Pons (tissue), 1 donor: ENCODE measurements at places on chromosomes 6 and 20.

GRCh38 chr6:159172091-159172491 lies 2.9 kb downstream of the FNDC1 start:
- no peak for DNase-seq

DNA sequence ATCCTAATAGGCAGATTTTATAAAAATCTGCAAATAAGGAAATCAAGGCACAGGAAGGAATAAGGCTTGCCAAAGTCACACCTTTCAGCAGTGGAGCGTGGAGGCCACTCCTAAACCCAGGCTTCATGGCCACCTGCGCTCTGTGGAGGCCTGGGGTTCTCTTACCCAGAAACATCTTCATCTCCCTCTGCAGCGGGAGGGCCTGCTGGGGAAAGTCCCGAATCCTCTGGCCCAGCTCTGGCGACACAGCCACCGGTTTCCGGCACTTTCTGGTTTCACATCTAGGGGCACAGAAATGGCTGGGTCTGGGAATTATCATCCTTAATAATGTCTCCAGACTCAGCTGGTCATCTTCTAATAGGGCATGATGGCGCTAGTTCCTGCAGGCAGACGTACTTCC lies 4.2 kb downstream of the TRIM10 start:
- no peak for DNase-seq

DNA sequence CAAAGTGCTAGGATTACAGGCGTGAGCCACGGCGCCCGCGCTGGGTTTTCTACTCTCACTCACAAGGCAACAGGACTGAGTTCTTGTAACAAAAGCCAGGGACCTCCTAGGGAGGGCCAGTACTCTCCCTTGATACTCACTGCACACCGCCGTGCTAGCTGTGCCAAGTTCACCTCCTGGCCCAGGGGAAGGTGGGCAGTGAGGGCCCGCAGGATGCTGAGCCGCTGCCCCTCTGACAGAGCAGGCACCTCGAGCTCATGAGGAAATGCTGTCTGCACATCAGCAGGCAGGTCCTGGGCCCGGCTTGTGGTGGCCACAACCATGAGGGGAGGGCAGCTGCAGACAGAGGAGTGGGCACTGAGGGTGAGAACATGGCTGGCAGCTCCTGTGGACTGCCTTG lies 6.7 kb downstream of the GNMT start:
- no peak for DNase-seq

DNA sequence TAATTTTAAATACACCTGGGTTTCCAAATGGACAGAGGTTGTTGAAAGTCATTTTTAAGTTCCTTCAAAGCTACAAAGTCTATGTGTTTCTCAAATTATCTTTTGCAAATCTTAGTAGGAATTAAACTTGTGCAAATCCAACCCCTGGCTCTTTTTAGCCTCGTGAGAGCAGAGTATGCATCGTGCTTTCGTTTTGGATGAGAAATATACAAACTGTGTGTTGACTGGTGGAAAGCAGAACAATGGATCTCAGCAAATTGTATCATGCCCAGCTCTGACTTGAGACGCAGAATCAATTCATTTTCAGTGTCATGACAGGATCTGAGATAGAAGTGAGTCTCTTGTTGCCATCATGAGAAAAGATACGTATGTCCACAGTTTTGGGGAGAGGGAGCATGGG lies 542.4 kb upstream of the FLRT3 start:
- DNase-seq, result peak; percentile 35

- DNase-seq, result no peak
Measured at GRCh38 chr6:22612236-22612635, 42.9 kb downstream of the HDGFL1 start.

DNA sequence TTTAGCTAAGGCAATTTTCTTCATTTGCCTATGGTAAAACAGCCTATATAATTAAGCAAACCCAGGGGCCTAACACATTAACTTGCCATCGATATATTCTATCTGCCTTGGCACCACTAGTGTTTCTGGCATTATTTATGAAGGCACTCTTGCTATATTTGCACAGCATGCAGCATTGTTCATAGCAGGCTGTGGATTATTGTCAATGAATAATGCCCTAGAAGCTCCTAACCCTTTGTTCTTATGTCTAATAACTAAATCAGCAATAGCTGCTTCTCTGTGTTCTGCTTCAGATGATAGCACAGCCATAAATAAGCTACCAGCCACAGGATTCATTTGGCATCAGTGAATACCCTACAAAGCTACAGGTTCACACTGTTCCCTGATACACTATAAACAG lies 254.8 kb upstream of the STXBP5 start:
- DNase-seq, result no peak

- peak; percentile 17 for DNase-seq
Measured at GRCh38 chr6:144149894-144150709, at the start of gene STX11. STX11 (plus strand) TSS chr6:144150517; CDS start chr6:144186628, 36,111 bp downstream.

DNA sequence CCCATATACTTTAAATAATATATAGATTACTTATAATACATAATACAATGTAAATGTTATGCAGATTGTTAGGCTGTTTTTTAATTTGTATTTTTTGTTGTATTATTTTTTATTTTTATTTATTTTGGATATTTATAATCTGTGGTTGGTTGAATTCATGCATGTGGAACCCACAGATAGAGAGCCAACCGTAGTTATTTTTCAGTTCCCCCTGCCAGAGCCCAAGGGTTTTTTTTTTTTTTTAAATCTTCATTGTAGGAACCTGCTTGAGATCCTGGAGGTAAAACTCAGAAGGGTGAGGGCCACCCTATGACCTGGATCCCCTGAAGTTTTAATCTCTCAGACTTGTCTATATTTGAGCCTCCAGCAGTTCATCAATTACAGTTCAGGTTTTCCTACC lies 133.2 kb downstream of the B3GAT2 start:
- DNase-seq, result no peak

DNA sequence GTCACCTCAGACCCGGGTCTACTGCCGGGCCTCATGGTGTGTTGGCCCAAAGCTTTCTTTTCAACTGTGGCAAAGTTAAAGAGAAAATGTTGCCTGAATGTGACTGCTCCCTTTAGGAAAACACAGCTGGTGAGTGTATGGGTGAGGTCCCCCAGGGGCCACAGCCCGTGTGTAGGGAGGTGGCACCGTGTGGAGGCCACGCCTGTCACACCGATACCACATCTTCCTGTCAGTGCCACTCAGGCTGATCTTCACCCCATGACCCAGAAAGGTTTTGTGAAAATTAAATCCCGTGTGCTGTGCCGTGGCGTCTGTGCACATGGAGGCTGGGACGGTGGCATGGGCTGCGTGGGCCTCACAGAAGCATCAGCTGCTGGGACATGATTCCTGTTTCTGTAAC lies 10.7 kb upstream of the ADRM1 start:
- DNase-seq, result no peak

- peak; percentile 42 for DNase-seq
Measured at GRCh38 chr20:61120595-61121515, 131.2 kb upstream of the CDH4 start.

- DNase-seq, result no peak
Measured at GRCh38 chr20:34343458-34344211, 19.4 kb upstream of the ITCH start.

DNA sequence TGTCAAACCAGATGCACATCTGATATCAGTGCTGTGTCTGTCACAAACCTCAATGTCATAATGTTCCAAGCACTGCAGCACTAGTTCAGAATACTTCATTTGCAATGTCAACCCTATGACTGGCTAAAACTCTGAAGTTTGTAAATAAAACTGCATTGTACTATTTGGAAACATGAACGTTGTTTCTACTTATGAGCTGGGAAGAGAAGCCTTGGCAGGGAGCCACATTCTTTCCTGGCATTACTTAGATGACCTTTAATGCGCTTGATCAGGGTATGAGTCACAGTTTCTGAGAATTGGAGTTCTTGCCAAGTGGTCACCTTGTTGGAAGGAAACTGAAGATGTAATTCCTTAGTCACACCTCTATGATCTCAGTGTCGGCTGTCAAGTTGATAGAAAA lies 664.8 kb upstream of the MMS22L start:
- peak; percentile 30 for DNase-seq

DNA sequence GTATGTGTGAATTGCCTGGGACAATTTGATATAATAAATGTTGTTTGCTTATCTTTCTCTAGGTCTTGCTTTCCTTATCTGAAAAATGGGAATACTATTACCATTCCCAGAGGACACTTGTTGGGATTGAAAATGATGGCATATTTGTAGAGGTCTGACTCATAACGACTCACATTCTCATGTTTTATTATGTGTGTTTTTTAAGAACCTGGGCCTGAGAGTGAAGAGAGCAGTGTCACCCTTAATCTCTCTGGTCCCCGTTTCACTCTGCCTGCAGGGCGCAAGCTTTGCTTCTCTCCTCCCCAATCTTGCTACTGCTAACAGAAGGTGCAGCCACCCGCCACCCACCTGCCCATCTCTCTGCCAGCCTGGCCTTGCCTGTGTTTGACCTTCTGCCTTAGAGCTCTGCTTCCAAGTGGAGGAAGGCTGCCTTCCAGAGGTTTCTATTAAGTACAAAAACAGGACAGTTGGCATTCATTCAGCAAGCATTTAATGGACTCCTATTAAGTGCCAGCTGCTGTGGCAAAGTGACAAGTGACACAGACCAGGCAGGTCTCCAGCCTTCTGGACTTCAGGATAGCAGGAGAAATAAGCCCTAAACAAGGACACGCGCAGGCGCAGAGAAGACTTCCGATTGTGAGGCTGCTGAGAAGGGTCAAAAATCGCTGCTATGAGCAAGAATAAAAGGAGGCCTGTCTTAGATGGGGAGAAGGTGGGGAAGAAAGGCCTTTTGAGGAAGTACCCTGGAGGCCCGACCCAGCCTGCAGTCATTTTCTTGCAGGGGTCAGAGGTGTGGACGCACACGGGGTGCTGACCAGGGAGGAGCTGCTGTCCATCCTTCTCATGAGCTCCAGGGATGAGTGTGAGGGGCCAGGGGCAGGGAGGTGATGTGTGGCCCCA lies 112.5 kb downstream of the JPH2 start:
- DNase-seq, result peak; percentile 29

- DNase-seq, result no peak
Measured at GRCh38 chr6:120378582-120379220, 955.6 kb downstream of the TBC1D32 start.

DNA sequence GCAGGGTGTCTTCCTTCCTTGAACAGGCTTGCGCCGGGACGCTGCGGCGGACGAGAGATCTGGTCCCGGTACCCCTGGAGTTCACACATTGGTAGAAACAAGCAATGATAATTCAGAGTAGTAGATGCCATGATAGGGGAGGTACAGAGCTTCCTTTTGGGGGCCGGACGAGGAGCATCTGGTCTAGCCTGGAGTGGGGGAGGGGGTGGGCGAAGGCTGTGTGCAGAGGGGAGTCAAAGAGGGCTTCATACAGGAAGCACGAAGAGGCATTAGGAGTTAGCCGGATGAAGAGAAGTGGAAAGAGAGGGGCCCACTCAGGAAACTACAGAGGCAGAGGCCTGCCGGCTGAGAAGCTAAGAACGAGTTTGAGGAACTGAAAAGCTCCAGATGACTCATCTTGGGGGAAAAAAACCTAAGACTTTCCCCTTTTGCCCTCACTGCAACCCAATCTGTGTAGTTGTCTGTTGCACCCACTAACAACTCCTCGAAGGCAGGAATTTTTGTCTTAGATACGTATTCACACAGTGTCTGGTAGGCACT lies 611 bp downstream of the CNPY3 start:
- DNase-seq, result peak; percentile 86

DNA sequence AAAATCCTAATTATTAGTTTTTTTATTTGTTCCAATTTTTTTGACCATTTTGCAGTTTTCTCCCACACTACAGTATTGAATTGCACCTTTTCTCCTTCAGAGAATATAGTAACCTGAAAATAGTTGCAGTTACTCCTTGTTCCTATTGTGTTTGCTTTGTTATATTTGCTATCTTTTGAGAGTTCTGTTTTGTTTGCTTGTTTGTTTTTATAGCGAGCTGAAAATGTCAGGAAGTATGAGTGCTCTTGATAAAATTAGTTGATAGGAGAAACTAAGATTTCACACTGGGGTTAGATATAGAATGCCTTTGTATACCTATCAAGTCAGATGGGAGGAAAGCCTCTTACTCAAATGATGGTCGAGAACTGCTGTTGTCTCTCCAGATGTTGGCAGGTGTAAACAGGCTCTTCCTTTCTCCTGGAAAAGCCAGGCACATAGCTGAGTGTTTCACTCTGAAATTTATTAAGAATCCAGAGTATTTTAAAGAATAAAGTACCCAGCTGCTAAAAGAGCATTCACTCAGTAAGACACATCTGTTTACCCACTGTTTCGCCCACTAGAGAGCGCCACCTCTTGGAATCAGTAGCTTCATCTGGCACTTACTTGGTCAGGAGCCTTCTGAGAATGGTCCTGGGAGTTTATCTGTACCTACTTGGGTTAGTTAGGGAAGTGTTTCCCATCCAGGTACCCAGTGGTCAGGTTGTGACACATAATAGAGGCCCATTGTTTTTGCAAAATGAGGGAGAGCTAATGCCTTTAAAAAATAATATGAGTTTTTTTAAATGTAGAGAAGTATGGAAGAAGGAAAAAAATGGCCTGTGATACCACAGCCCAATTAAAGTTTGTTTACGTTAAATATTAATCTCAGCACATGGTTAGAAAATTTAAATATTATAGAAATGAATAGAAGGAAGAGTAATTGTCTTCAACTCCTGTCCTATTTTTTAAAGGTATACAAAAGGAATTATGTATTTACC lies 11.2 kb downstream of the NT5DC1 start:
- peak; percentile 68 for DNase-seq
